ENCODE measurements at places on chromosomes 4 and X.

DNA sequence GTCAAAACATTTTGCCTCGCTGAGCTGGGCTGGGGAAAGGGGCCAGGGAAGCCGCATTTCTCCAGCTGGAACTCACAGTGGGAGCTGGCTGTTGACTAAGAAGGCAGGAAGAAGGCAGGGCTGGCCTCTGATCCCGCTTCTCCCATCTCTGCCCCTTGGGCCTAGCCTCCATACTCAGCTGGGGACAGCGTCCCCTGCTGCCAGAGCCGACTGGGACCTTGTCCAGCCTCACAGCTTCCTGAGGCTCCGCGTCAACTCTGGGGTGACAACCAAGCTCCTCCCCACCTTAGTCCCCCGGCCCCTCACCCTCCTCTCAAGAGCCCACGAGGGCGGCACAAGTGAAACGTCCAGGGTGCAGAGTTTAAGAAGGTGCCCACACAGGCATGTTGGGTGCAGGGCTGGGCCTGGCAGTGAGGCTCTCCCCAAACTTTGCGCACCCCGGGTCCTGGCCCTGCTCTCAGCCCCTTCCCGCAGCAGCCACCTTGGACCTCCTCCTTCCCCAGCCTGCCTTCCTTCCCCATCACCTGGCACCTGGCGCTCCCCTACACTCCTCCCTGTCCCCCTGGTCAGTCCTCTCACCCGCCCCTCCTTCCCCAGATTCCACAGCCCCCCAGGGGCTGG lies 100.8 kb downstream of the PSAPL1 start:
- no peak for DNase-seq

GRCh38 chr4:94690851-94691254 lies 66.9 kb upstream of the BMPR1B start:
- DNase-seq: no peak

DNA sequence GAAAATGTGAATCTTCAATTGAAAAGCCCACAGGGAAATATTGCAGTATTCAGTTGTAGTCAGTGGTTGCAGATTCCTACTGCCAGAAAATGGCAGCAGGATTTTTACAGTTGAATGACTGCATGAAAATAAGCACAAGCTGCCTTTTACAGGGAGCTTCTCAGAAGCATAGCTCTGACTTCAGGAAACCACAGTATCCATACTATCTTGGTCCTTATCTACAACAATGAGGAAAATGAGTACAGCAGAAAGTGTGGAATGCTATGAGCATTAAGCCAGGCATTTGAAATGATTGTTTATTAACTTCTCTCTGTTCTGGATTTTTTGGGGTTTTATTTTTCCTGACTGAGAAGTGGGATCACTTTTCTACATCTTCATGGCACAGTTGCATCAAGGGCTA lies 34.6 kb upstream of the PRRG1 start:
- DNase-seq: no peak

DNA sequence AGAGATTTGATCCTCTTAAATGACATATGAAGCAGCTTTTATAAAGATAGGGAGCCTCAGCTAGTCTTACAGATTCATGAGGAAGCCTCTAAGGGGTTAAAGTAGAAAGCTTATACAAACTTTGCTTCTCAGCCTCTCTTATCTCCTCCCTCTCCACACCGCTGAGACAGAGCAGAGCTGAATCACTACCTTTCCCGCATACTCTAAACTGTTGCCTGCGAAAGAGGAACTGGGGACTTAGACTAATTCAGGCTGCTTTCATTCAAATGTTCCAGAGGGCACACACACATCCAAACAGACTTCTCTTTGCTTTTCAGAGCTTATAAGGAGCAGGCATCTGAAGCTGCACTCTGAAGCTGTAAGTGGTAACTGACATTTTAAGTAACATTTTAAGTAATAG lies at the start of gene SERTM2:
Gene SERTM2 (plus strand): TSS at position 169 of the 400 bp plus-strand sequence. CDS start 7,213 bp downstream, outside the sequence.
- DNase-seq: peak; percentile 3

- DNase-seq: no peak
Measured at GRCh38 chr4:61193863-61194262, 6.3 kb upstream of the ADGRL3 start.

DNA sequence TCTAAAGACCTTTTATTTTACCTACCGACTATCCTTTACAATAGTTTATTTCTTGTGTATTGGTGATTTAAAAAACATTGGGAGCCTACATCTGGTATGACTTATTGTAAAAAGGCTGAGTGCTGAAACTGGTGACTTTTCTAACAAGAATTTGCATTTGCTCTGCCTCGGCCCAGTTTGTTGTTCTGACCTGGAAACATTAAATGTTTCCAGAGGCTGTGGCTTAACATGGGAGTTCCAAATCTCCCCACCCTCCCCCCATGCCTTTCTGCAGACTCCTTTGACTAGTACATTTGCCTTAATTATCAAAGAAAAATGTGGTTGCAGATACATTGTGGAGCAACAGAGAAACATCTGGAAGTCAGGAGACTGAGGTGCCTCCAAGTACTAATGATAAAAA lies 39.8 kb downstream of the SPCS3 start:
- DNase-seq: no peak

GRCh38 chr4:107392951-107393350 lies 327.1 kb downstream of the PAPSS1 start:
- DNase-seq: no peak

GRCh38 chr4:107888237-107888636 lies 43.1 kb upstream of the CYP2U1 start:
- no peak for DNase-seq

GRCh38 chrX:43474321-43474720 lies 181.8 kb upstream of the MAOA start:
- no peak for DNase-seq

DNA sequence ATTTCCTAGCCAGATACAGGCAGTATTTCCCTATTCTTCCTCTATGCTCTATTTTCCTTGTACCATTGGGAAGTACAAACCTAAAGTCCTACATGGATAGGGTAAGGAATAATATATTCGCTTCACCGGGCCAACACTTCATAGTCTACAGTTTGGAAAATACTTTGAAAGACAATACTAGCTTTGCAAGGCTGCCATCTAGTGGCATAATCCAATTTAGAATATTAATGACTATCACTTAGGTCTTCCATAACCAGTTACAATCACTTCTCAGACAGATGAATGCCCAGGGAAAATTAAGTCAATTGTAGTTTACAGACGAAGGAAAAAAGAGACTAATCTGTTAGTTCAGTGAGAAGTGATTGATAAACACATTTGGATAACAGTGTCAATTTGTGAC lies 141.0 kb upstream of the FAM47C start:
- DNase-seq: no peak

DNA sequence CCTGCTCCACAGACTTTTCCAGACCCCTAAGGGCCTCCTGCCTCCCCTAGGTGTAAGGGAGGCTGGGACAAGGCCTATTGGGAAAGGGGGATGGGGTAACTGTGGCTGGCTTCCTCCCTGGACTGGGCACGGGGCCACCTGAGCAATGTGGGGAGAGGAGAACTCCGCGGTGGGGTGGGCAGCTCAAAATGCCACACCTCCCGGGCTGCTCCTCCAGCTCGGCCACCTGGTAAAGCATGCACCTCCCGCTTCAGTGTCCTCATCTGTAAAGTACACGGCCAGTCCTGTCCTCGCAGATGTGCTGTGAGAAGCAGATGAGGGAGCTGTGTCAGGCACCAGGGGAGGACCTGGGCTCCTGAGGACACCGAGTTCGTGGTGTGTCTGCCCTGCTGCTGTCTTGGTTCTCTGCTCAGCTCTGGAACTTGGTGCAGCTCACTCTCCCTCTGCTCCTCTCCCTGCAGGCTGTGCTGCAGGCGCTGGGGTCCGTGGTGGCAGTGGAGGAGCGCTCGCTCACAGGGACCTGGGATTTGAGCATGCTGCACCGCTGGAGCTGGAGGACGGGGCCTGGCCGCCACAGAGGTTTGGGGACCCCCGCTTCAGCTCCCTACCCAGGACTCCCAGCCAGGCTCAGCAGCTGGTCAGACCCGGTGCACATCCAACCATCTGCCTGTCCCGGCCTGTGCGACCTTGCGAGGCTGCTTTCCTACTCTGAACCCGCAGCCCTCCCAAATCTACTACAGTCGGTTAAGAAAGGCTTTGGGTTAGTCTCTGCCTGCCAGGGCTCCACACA lies 20.8 kb upstream of the MRFAP1 start:
- no peak for DNase-seq

GRCh38 chr4:31307029-31307428 lies 586.9 kb downstream of the PCDH7 start:
- DNase-seq: no peak

DNA sequence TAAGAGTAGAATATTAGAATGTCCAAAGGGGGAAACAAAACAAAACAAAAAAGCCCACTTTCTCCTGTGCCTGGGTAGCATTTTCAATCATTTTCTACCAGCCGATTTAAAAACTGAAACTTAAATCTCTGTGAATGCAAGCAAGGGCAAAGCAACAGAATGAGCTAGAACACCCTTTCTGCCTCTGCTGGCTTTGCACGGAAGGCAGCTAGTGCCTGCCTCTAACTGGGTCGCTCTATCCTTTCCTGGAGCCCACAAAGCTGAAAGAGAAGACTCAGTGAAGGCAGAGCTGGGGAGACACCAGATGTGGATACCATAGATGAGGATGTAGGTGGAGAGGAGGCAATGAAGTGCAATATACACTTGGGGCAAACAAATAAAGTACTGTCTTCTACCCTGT lies 248.9 kb upstream of the TTC29 start:
- DNase-seq: no peak

GRCh38 chr4:47791965-47792364 lies 45.9 kb downstream of the CORIN start:
- DNase-seq: no peak

DNA sequence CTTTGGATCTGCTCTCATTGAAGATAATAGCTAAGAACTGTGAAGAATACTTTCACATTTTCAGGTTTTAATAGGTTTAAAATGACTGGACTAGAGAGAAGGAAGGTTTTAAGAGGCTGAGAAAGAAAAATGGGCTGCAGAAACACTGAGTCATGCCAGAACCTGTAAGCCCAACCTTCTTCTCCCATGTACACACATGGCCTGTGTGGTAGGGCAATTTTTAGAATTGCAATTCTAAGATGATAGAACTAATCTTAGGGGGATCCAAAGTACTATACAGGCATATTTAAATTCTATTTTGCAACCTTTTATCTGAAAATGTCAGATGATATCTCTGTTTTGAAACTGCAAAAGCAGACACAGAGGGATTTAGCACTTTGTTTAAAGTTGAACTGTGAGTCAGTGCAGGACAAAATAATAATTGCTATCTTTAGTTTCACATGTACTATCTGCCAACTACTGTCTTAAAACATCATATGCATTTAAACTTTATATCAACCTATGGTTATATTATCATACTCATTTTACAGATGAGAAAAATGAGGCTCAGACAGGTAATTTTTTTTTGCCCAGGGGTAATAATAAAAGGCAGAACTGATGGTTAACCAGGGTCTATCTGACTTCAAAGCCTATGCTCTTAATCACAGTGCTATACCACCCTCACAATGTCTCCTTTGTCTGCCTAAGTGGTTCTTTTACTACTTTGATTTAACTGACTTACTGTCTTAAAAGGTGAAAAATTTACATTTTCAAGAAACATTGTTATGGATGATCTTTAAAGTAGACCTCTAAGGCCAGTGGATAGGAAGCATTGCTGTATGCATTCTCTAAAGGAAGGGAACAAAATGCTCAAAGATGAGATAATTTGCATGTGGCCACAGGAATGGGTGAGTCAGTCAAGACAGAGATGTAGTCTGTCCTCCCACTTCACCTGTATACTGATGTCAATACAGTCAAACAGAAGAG lies 4.3 kb downstream of the TMPRSS11E start:
- DNase-seq: peak; percentile 84

DNA sequence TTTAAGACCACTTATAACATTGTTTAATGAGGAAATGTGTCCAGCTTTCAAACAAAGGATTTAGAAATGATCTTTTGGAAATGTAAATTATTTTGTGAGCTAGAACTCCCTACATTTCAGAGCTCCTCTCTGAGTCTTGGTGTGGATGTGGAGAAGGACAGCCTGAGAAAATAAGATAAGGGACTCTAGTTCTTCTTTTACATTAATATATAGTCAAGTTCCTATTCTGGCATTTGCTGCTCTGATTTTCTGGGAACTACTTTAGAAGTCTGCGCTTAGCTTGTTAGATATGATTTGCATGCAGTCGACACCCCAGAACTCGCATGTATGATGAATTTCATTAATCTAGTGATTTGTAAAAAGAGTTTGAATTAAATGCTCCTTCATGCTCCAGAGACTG lies 45.5 kb downstream of the TSPAN7 start:
- DNase-seq: no peak

- DNase-seq: no peak
Measured at GRCh38 chr4:46506876-46507275, 116.9 kb upstream of the GABRA2 start.

GRCh38 chr4:41369680-41370079 lies 113.0 kb downstream of the UCHL1 start:
- no peak for DNase-seq

DNA sequence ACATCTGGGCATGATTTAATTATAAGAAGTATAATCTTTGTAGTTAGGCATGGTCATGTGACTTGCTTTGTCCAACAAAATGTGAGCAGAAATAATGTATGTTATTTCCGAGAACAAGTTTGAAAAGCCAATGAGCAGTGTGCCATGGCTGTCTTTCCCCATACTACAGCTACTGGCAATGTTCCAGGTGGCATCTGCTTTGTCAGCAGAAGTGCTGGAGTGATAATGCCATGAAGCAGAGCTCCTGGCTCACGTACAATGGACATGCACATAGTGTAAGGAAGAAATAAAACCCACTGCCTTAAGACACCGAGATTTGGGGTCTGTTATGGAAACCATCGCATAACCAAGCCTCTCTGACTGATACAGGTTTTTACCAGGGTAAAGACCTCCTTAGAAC lies 212.6 kb upstream of the RASGEF1B start:
- no peak for DNase-seq

- DNase-seq: no peak
Measured at GRCh38 chr4:165879641-165880040, 6.6 kb downstream of the TLL1 start.

DNA sequence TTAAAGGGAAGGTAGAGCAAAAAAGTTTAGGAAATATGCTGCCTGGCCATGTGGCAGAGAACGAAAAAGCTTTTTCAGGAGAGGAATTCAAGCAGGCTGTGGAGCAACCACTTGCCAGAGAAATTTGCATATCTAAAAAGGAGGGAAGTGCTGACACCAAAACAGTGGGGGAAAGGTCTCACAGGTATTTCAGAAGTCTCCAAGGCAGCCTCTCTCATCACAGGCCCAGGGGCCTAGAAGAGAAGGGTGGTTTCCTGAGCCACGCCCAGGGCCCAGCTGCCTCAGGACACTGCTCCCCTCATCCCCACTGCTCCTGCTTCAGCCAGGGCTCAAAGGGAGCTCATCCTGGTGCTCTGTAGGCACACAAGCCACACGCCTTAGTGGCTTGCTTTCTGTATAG lies 29.9 kb upstream of the STS start:
- no peak for DNase-seq

DNA sequence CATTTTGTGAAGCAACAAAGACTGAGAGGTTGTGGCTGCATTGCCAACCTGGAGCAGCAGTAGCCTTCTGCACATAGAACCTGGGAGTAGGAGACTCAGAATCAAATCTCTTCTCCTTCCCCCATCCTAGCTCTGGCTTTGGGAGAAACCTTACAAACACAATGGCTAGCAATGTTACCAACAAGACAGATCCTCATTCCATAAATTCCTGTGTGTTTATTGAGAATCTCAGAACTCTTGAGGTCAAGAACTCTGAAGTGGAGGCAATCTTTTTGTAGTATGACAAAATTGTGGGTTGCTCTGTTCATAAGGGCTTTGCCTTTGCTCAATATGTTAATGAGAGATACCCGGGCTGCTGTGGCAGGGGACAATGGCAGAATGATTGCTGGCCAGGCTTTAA lies 406.7 kb upstream of the SPANXN1 start:
- no peak for DNase-seq

- no peak for DNase-seq
Measured at GRCh38 chrX:72081605-72082320, 50.0 kb downstream of the RTL5 start.

- no peak for DNase-seq
Measured at GRCh38 chr4:138890891-138891570, 124.5 kb upstream of the NOCT start.

Measured in iPS DF 19.7 (cell line).